ENCODE measurements at places on chromosomes 3 and 15.

DNA sequence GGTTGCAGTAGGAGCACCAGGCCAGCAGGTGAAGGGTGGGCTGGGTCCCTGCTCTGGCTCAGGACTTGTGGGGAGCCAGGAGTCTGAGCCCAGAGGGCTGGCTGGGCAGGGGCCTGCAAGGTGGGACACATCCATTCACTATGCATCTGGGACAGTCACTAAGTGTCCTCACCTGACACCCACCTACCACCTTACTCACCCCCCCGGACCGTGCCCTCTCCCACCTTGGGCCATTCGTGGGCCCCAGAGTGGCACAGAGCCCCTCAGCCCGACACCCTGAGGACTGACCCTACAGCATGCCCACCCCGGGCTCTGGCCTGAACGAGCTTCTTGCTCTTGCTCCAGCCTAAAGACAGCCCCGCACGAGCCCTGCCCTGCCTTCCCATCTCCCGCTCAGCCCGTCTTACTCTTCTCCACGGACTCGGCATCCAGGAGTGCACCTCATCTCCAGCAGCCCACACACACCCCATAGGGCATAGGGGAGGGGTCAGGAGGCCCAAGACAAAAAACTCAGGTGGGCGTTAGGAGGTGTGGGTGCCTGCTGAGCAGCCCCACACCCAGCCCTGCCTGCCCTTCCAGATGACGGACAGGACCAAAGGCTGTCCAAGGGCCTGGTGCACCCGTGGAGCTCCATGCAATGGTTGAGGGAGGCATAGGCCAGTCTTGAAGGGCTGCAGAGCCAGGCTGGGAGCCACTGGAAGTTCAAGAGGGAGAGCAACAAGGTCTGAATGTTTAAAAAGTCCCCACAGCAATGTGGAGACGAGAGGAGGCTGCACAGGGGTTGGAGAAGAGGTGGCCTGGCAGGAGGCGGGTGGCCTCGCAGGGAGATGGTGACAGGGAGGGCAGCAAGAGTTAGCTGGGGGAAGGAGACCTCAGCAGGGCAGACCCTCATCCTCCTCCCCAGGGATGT lies 27.0 kb downstream of the PTH1R start:
- DNase-seq: no peak

GRCh38 chr3:38622336-38622735 lies 27.2 kb downstream of the SCN5A start:
- no peak for DNase-seq

GRCh38 chr15:85941186-85941855 lies 138.3 kb upstream of the AGBL1 start:
- no peak for DNase-seq

DNA sequence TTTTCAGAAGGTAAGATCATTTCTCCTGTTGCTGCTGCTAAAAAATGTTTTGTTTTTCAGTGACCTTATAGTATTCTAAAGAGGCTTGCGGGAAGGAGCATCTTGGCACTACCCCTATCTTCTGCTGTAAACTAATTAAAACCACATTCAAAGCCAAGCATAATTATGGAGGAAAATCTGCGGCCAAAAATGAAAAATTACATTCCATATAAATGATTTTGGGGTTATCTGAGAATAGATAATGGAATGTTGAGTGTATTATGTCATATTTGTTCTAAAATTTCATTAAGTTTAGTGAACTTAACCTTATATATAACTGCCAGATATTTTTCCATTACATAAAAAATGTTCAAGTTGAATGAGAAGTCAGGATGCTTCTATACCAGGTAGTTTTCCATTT lies 170.4 kb upstream of the TMC3 start:
- no peak for DNase-seq

DNA sequence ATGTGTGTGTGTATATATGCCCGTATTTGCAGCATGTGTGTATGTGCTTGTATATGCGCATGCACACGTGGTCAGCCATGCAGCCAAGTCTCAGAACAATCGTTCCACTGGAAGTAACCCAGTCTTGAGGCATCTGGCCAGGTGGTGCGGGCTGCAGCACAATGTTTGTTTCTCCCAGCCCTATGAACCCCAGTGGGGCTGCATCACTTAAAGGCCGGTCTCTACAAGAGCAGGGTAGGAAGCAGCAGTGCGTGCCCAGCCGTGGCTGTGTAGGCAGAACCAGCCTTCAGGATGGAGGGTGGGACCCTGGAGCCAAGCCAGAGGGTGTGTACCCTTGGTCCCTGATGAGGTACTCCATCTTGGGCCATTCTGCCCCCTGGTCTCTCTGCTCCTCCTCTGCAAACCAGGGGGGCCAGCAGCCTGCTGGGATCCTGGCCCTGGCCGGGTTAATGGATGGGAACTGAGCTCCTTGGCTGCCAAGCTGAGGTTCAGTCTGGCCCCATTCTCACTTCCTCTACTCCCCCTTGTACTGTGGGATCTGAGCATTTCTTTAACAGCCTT lies 11.8 kb downstream of the KLF13 start:
- DNase-seq: no peak

GRCh38 chr3:177554895-177555759 lies 357.8 kb upstream of the TBL1XR1 start:
- no peak for DNase-seq

DNA sequence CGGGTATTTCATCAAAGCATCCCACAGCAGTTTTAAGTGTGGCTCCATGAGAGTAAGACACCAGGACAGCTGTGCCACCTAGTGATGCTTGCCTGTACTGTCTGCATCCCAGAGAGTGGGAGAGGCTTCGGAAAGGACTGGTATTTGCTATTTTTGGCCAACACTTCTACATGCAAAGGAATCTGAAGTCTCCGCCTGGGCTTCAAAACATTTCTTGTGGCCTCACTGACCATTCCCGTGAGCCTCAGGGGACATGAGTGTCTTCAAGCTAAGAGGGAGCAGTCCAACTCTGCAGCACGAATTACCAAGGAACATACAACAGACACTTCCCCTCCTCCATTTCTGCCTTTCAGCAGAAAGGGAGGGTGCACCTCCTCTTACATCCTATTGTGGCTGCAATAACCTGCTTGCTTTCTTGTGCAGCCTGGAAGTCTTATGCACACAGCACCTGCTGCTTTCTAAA lies 177.5 kb downstream of the RORA start:
- no peak for DNase-seq

DNA sequence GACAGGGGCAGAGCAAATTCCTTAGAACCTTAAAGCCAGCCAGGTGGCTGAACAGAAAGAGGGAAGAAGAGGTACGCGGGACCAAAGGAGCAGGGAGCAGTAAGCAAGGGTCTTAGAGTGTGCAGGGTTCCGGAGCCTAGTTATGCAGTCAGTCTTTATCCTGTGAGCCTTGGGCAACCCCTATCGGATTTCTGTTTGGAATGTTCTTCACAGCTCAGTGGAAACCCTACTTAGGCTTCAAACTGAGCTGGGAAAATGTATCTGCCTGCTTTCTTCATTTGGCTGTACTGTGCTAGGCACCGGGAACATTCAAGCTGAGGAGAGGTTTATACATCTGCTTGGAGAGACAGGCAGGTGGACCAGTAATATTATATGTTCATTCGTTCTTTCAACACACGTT lies 37.1 kb downstream of the PSMD6 start:
- no peak for DNase-seq

GRCh38 chr3:62057339-62058047 lies 315.9 kb downstream of the FEZF2 start:
- no peak for DNase-seq

Data from central memory CD8-positive, alpha-beta T cell (primary cell).